ENCODE measurements at places on chromosomes 3 and 15.
A peak's percentile ranks its signal among the peaks of the same experiment; 100 is the strongest.

- no peak for DNase-seq
Observed at GRCh38 chr3:158590223-158590622, 19.2 kb downstream of the MLF1 start.

GRCh38 chr15:67542420-67543347 is at the start of gene MAP2K5:
MAP2K5 (plus strand) TSS chr15:67542703; CDS start chr15:67543336, 633 bp downstream.
- peak; percentile 81 for DNase-seq

- DNase-seq, result no peak
Observed at GRCh38 chr15:77030928-77031375, 36.0 kb downstream of the PSTPIP1 start.

DNA sequence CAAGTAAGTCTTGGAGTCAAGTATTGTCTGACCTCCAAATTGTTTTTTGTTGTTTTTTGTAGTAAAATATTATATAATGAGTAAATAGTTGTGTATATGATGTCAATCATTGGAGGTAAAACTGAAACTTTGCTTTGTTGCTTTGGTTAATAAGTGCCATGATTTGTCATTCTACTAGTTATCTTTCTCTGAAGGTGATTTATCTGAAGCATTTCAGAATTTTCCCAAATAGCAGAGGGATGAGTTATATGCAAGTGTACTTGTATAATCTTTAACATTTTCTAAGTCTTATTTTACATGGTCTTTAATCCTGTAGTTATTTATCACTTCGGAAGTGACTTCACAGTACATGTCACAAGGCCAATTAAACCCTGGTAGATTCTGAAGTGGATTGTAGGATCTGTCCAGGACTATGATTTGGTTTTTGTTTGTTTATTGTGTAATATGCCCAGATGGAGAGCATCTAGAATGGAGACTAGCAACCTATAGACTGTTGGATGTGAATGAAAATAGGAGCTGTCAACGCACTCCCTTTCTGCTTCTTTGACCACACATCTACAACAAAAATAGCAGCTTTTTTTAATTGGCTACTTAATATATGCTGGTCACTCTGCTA is 93.1 kb upstream of the SAMMSON start:
- DNase-seq, result no peak

- no peak for DNase-seq
Observed at GRCh38 chr3:171092467-171092911, 66.0 kb upstream of the SLC2A2 start.

Data from SW480 (cell line).